ENCODE measurements at places on chromosomes 11 and 22.

DNA sequence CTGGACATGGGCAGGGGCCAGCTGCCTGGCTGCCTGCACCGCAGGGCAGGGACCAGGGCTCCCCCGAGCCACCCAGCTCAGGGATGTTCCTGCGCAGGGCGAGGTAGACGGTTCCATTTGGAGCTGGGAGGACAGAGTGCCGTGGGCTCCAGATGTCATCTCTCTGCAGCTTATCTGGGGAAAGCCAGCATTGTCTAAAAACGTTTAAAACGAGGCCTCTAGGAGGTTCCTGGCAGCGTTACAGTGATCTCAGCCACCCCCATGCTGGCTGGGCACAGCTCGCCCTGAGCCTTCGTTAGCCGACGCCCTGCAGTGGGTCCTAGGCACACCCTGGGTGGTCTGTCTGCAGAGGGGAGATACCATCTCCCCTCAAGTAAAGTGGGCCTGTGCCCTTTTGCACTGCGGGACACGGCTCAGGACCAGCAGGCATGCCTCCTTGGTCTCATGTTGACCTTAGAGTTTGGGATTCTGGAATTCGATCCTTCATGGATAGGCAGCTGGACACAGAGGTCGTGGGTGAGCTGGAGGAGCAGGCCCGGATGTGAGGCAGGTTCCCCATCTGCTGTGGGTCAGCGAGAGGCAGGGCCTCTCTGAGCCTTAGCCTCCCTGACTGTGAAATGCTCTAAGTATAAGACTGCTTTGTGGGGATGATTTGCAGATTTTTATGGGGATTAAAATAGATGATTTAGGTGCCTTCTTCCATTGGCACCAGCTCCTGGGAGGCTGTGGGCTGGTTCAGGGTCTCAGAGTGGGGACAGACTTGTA, 14.1 kb downstream of the SYNGR1 start:
- DNase-seq, result no peak

- no peak for DNase-seq
These were observed 10.8 kb downstream of the OVOL1 start for GRCh38 chr11:65797711-65798110.

DNA sequence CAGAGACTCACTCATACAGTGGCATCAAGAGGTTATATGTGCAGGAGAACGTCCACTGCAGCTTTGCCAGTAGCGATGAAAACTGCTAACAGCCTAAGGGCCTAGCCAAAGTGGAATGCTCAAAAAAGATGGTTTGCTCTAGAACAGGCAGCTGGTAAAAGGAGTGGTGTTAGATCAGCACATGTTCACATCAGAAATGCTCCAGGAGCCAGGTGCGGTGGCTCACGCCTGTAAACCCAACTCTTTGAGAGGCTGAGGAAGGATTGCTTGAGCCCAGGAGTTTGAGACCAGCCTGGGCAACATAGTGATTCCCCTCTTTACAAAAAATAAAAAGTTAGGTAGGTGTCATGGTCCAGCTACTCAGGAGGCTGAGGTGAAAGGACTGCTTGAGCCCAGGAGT, 10.3 kb upstream of the TFIP11 start:
- no peak for DNase-seq

DNA sequence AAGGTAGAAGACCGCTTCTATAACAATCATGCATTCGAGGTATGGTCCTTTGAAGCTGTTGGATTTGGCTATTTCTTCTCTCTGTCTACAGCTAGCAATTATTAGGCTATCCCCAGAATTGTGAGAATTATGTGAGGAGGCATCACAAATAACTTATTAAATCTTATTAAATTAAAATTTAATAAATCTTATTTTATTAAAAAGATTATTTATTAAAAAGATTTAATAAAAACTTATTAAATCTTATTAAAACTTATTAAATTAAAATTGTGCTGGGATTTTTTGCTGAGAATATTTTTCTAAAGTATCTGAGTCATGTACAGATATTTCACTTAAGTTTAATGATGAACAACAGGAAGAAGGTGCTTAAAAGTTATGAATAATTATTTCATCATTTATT, 7.7 kb downstream of the SPA17 start:
- no peak for DNase-seq

DNA sequence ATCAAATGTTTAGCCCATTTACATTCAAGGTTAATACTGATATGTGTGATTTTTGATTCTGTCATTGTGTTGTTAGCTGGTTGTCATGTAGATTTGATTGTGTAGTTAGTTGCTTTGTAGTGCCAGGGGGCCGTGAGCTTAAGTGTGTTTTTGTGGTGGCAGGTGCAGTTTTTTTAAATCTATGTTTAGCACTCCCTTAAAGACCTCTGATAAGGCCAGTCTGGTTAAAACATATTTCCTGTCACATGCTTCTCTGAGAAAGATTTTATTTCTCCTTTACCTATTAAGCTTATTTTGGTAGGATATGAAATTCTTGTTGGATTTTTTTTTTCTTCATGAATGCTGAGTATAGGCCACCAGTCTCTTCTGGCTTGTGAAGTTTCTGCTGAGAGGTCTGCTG, 540.6 kb downstream of the LUZP2 start:
- no peak for DNase-seq

DNA sequence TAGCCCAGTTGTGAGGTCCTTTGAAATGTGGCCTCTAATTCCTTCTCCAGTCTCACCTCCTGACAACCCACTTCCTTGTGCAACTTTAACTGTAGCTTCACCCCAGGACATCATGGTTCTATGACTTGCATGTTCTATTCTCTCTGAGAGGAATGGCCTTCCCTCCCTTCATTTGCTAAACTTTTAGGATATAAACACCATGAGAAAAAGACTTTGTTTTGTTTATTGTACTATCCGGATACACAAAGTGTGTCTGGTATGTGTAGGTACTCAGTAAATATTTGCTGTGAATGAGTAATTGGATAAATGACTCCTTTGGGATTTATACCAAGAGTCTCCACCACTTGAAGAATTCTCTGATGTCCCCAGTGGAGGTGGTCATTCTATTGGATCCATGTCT, 547.6 kb downstream of the INSC start:
- no peak for DNase-seq

GRCh38 chr11:86230179-86230804, 14.3 kb upstream of the EED start:
- DNase-seq, result no peak

DNA sequence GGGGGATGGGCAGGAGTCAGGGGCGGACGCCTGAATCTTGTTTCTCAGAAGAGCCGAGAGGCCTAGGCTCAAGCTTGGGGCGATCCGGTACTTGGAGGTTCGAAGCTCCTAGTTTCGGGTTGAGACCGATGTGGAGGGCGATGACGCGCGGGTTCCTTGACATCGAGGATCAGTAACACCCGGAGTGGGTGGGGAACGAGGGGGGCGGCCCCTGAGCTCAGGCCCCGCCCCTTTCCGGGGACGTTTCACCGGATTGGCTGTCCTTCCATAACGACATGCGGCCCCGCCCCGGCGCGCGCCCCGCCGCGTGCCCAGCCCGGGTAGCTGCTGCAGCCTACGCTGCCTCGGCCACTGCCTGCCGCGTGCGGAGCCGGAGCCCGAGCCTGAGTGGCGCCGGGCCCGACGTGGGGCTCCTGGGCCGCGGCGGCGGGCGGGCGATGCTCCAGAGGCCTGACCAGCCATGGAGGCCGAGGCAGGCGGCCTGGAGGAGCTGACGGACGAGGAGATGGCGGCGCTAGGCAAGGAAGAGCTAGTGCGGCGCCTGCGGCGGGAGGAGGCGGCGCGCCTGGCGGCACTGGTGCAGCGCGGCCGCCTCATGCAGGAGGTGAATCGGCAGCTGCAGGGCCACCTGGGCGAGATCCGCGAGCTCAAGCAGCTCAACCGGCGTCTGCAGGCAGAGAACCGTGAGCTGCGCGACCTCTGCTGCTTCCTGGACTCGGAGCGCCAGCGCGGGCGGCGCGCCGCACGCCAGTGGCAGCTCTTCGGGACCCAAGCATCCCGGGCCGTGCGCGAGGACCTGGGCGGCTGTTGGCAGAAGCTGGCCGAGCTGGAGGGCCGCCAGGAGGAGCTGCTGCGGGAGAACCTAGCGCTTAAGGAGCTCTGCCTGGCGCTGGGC, at the start of gene CCDC85B:
TSS of gene CCDC85B (plus strand) at position 350 of the 895 bp plus-strand sequence. CDS start at position 461, 111 bp downstream.
- no peak for DNase-seq

DNA sequence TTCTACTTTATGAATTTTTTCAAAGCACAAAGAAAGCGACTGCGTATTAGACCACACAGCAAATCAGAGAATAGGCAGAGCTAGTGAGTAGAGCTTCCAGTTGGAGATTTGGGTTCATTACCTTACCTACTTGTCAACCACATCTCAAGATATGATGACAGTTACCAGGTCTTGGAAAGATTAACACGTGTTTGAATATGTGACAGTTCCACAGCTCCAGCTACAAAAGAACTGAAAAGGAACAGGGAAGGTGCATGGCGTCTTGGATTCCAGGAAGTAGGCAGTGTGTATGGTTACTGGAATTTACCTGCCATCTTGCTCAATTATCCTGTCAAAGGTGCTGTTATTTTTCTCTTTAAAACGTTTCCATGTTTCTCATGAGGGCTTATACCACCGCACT, 5.3 kb downstream of the TIRAP start:
- DNase-seq, result no peak

- no peak for DNase-seq
These were observed 23.0 kb downstream of the MYEOV start for GRCh38 chr11:69316956-69317355.

DNA sequence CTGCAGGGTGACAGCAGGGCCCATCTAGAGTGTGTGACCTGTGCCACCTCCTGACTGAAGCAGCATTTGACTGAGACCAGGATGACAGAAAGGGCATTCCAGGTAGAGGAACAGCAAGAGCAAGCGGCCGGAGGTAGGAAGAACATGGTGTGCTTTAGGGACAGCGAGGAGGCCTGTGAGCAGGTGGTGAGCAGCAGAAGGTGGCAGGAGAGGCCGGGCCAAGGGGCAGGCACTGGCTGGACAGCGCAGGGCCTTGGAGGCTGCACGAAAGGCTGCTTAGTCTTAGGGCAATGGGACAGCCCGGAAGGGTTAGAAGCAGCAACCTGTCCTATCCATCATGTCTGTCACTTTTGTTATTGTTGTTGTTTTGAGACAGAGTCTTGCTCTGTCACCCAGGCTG, 17.6 kb upstream of the LRRC32 start:
- DNase-seq, result no peak

- DNase-seq, result no peak
These were observed 523.0 kb downstream of the METTL15 start for GRCh38 chr11:28631148-28631547.

GRCh38 chr11:98600103-98600502, 420.6 kb upstream of the CNTN5 start:
- no peak for DNase-seq

- peak; percentile 22 for DNase-seq
These were observed 27.5 kb downstream of the TPCN2 start for GRCh38 chr11:69076129-69076791.

DNA sequence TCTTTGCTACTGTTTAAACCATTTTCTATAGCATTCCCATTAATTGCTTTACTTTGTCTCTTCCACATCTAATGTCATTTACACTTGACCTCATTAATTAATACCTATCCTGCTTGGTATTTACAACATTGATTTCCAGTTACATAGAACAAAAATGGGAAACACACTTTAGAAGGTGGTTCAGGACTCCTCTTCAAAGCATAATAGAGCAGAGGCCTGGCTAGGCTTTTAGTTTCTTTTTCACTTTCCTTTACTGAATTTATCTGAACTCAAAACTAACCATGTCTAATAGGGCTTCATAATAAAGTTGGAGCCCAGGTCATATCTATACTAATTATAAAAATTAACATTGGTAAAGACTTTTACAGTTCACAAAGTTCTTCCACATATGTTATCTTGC, 648.0 kb upstream of the KIRREL3 start:
- DNase-seq, result no peak

All from non-pigmented ciliary epithelial cell (primary cell).